ENCODE measurements at places on chromosomes 2 and 18. TPM values are rescaled to one million over a fixed set of nuclear protein-coding genes. Genes with fewer than 3 reads are reported as not detected.

GRCh38 chr2:108266218-108266617 lies 22.5 kb upstream of the SULT1C2 start:
- no peak for ATAC-seq

DNA sequence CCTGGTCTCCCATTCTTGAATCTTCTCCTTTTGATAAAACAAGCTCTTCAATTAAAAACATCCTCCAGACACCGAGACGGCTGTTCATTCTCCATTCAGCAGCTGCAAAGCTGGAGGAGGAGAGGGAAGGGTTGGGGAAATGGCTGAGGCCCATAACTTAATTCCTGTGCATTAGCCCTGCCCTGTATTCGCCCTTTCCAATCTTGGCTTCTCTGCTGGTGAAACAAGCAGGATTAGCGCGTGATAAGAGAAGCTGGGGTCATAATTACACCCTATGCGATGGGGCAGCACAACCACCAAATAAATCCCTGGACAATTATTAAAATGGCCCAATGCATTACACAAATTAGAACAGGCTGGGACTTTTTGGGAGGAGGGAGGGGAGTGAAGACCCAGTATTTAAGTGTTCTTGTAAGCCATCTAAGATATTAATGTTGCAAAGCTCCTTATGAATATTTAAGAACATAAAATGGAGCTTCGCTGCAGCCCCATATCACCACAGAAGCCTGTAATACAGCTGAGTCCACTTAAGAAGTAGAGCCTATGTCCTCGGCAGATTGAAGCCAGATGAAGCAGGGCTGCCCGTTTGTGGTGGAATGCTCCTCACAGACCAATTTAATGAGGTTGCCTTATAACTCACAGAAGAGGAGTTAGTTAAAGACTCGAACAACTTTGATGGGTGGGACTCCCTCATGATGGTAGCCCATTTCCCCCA lies 176.6 kb upstream of the SKOR2 start:
- ATAC-seq, result no peak

DNA sequence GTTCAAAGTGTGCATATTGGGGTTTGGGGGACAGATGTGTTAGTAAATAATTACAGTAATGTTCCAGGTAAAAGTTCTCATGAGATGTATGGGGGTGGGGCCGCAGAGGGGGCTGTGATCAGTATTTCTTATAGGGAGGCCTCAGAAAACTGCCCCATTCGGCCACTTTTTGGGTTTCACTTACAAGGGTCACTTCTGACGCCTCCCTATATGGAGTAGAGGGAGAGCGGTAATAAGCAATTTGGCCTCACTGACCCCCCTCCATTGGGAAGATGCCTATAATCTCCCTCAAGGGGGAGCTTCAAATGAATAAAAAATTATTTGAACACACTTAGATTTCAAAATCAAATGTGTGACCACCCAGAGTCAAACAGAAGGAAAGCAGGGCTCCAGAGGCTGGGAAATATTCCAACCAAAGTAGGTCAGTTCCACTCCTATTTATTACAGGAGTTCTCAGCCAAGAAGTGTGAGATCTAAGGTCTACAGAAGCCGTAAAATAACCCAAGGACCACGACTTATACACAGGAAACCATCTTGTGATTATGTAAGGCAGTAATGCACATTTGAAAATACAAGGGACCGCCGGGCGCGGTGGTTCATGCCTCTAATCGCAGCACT lies 2.7 kb downstream of the SCTR start:
- ATAC-seq, result no peak

GRCh38 chr2:71860381-71860926 lies 287.2 kb downstream of the CYP26B1 start:
- no peak for ATAC-seq

DNA sequence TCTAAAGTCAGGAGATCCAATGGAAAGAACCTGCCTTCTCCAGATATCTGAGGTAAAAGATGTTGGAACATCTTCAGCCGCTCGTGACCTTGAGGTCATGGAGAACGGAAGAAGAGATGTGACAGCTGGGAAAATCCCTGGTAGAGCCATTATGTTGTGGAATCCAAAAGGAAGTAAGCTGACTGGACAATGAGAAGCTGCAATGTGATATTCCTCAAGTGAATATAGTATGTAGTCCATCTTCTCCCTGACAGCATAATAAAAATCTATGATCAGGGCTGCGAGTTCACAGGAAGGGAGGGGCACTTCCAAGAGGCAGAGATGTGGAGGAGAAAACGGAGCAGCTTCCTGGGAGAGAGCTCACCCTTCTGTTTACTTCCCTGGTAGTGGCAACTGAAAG lies 201.0 kb upstream of the SP5 start:
- no peak for ATAC-seq

- ATAC-seq, result no peak
These were observed 118.2 kb upstream of the IL1R2 start for GRCh38 chr2:101873543-101873942.

- no peak for ATAC-seq
These were observed 262.1 kb upstream of the KLHL14 start for GRCh38 chr18:33034945-33035344.

DNA sequence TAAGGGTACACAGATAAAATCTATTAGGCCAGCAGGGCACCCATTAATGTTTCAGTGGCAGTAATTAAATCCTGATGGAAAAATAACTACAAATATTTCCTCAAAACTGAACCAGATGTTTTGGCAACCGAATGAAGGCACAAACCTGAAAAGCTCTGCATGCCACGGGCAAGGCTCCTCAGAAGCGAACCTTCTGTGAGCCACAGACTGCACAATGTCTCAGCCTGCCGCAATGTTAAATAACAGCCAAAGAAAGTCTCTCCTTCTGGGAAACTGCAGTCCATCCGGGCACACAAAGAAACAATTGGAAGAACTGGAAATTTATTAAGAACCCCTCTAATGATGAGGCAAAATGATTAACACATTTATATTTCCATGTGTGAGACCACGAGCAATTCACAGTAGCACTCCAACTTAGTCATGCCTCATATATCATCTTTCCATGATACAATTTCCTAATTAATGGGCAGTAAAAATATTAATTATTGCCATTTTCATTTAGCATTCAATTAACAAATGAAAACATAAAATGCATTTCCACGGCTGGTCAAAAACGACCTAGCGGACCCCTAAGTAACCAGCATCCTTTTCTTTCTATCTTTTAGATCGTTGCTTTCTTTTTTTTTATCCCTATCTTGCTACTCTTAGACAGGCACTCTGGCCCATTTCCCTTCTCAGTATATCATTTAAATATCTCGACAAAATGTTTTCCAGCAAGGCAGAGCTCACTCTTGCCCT lies 237.5 kb downstream of the EPHA4 start:
- ATAC-seq, result no peak

DNA sequence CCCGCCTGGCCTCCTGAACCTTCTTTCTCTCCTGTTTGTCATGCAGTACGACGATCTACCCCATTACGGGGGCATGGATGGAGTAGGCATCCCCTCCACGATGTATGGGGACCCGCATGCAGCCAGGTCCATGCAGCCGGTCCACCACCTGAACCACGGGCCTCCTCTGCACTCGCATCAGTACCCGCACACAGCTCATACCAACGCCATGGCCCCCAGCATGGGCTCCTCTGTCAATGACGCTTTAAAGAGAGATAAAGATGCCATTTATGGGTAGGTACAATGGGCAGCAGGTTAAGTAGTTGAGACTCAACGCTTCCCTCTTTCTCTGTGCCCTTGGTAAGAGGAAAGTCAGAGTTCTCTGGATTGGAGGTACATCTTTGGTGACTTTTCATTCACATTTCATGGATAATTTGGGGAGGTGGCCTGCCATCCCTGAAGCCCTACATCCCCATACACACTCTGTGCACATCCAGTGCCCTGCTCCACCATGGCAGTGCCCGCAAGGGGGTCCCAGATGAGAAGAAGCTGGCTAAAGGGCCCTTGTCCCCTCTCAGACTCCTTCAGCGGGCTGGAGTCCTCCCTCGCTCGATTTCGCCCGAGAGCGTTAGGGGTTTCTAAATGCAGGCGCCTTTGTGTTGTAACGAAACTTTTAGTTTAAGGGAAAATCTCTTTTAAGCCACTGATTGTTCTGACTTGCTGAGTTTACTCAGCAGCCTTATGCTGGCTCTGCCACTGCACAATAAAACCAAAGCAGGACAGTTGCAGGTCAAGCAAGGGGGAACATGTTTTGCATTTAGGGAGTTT lies 3.0 kb downstream of the MEIS1 start:
- ATAC-seq, result no peak

DNA sequence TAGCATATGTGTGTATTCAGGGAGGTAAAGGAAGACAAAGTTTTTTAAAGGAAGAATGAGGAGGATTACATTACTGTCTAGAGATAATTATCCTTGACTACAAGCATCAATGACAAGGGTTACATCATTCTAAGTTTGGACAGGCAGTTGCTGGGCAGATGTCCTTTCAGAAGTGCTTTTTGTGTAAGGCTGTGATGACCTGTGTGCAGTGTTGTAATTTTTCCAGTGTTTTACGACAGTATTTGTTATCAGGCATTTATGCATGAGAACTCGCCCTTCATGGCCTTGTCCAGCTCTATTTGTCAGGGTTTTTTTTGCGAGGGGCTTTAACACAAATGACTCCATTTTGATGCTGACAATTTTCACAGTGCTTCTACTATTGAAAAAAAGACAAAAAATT lies 658.3 kb upstream of the NXPH2 start:
- ATAC-seq, result no peak

GRCh38 chr18:29062921-29063320 lies 886.0 kb upstream of the CDH2 start:
- no peak for ATAC-seq

- no peak for ATAC-seq
These were observed 362.3 kb downstream of the FIGN start for GRCh38 chr2:163373496-163373895.

DNA sequence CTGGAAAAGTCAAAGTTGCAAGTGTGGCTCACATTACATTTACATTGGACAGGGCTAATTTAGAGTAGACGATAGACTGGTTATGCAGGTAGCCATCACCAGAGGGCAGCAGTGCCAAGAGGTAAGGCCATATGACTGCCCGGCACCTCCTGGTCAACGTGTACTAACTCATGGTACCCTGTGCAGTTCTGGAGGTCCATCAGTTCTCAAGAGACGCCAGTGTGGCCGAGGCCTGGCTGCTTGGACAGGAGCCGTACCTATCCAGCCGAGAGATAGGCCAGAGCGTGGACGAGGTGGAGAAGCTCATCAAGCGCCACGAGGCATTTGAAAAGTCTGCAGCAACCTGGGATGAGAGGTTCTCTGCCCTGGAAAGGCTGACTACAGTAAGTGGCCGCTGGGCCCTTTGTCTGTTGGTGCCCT lies 65.8 kb upstream of the EML6 start:
- ATAC-seq, result no peak

DNA sequence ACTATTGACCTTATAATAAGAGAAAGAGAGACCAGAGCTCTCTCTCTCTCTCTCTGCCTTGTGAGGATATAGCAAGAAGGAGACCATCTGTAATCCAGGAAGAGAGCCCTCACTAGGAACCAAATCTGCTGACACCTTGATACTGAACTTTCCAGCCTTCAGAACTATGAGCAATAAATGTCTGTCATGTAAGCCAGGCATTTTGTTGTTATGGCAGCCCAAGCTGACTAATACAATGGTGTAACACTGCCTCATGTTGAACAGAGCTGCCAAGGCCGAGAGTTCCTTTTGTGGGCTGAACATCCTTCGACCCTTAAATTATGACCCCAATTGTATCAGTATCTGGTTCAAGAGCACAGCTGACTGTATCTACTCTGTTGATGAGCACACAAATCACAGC lies 108.0 kb downstream of the LRRC30 start:
- ATAC-seq, result no peak

Gene OR6B2
- not detected for total RNA-seq

Gene LRP1B
- total RNA-seq, result not detected

Gene C2orf66
- 0.43 TPM for total RNA-seq

Gene SH3RF3
- 0.05 TPM for total RNA-seq

Gene PLGLB1
- 1.8 TPM for total RNA-seq

Gene MOGAT1
- total RNA-seq, result not detected

Gene PMAIP1
- total RNA-seq, result 62.7 TPM

Gene CD8B2
- not detected for total RNA-seq

Gene ITGB6
- not detected for total RNA-seq

Gene GALNT3
- 10.8 TPM for total RNA-seq

Gene STPG4
- total RNA-seq, result 0.19 TPM
